Motor neuron (in vitro differentiated cells): ENCODE measurements at places on chromosomes 6 and 20. TPM values are rescaled to one million over a fixed set of nuclear protein-coding genes. Genes with fewer than 3 reads are reported as not detected.

NMBR gene
- total RNA-seq = not detected in 2 replicates

DEF6 gene
- total RNA-seq = 0.50 and 0.77 TPM in 2 replicates

DDX43 gene
- total RNA-seq = not detected in 2 replicates

DNA sequence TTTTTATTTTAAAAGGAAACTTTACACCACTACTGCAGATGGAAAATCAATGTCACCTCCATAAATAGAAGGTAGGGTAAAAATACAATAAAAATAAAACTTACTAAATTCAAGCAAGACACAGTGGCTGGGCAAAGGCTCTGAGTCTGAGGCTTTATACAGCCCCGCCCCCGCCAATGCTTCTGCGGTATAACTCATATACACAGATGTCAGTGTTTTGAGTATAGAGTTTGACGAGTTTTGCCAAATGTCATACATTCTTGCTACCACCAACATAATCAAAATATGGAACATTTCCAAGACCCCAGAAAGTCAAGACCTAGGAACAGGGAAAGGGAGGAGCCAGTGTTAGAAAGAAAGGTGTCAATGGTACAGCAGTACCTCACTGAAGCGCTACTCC, 12.8 kb downstream of the NFATC2 start:
- ATAC-seq = no peak

- ATAC-seq = peak; percentile 81
Measured at GRCh38 chr20:44747166-44748004, 1.7 kb downstream of the KCNK15 start.

DNA sequence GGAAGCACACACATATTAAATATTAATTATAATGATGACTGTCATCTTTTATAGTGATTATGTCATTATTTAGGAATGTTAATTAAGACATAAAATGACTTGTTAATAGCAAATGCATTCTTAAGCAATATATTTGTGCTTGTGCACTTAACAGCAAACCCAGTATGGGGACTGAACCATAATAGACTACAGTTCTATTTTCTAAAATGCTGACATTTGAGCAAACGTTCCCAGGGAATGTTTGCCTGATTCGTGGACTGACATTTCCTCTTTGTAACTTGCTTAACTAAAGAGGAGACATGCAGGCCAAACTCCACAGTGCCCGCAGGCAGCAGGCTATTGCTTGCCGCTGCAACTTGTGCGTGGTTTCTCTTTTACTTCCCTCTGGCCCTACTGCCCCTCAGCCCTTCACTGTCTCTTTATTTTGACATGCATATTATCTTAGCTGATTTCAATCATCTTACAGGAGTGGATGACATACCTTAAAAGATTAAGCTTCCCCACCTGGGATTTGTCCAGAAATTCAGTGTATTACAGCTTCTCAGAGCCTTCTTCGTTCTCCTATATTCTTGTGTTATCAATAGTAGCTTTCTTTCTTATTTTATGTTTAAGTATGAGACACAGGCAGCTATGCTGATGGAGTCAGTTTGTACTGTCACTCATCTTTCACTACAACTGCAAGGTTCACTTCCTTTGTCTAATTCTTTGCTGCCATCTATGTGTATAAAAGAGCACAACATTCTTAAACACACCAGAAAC, 141.5 kb downstream of the GMDS start:
- ATAC-seq = peak; percentile 57

DNA sequence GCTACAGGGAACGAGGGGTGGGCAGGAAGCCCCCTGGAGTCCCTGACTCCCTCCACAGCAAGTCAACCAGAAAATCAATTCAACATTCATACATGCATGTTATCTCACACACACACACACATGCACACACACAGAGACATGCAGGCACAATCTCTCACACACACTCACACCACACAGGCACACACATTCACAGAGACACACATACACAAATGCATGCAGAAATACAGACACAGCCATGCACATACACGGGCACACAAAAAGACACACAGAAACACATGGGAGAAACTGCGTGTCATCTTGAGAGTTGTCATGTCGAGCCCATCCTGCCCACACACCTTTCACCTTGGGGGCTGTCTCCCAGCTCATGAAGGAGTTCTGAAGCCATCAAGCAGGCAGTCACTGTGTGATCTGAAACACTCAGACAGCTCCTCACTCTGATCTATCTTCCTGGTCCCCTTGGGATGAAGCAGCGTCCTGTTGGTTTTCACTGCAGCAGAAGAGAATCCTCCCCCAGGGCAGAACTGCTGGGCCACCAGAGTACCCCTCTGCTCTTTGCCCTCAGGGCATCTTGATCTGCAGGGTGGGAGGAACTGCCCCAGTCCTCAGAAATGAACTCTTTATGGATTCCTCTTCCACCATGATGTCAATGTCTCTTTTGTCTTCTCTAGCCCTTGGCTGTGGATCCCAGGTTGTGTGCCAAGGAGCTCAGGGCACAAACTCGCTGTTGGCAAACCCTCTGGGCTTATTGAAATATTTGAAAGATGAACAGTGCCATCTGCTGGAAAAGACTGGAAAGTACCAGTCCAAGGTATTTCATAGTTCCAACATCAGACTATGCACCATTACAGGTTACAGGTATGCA, 8.8 kb downstream of the RAET1L start:
- peak; percentile 59 for ATAC-seq
